ENCODE measurements at places on chromosomes 1 and 21. TPM values are rescaled to one million over a fixed set of nuclear protein-coding genes. Genes with fewer than 3 reads are reported as not detected.

DNA sequence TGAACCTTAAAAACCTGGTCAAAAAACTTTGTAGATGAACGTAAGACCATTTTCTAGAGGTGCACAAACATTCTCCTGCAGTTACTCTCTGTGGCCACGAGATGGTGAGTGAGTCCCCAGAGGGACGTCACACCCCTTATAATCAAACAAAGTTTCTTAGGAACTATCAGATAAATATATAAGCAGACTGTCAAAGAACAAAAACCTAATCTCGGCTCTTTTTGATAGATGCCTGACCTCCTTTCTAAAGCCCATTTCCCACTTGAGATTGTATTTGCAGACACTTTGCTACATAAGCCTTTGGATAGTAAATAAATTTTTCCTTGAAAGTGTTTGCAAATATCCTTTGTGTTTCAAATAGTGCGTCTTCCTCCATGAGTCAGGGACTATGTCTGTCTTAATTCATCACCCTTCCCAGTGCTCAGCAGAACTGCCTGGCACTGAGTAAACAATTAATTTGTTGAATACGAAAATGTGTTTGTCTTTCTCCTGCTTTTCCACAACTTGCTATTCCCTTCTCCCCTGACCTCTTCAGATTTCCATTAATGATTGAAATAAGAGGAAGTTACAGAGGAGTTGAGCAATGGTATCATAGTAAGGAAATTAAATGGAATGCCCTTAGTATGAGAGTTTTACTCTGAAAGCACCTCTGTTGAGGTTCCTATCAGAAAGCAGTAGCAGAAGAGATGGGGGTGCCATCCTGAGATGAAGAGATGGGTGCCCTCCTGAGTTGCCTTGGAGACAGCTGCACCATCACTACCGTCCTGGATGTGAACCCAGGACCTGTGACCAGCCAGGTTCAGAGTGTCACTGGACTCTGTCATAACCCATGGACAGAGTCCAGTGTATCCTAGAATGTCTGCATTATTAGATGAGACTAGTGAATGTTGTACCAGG, 57.8 kb upstream of the RAVER2 start:
- H3K36me3 ChIP-seq: no peaks in the 10 kb centered on the region
- H3K27ac ChIP-seq: peak overlapping the region; percentile 47
- no peaks in the 10 kb centered on the region for H3K27me3 ChIP-seq
- H3K4me3 ChIP-seq: no peak overlapping the region
- H3K4me1 ChIP-seq: peaks cover 21% of the 10 kb centered on the region

DNA sequence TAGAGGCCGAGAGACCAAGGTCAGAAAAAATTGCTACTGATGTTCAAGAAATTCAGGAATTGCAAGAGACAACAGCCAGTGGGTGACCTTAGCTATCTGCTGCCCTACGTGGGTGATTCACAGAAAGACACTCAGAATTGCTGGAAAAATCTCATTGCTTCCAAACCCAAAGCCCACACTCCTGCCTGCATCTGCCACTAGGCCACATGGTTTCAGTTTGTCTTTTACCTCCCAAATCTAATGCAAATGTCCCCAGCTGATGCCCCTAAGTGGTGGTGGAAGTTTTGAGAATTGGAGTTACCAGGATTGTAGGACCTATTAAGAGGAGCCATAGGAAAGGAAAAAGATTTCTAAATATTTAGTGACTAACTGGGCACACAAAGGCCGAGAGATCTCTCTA, 341.5 kb upstream of the CHRM3 start:
- DNase-seq: no peak
- no peaks in the 10 kb centered on the region for H3K4me1 ChIP-seq
- no peak overlapping the region for H3K27ac ChIP-seq
- no peaks in the 10 kb centered on the region for H3K27me3 ChIP-seq
- H3K4me3 ChIP-seq: no peak overlapping the region

DNA sequence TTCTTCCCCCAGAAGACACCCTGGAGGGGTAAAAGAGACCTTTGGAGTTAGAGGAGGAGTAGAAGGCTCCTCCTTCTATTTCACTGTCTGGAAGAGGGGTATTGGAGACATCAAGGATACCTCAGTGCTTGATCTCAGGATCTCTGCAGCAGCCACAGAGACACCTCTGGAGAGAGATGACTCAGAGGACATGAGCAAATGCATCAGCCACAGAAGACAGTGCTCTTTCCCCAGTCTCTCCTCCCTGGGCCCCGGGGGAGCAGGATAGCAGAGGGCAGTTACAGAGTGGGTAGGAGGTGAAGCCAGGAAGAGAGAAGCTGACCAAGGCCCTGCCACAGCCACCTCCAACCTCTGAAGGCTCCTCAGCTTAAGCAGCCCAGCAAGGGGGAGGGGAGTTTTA, 15.3 kb upstream of the TEDDM1 start:
- H3K27ac ChIP-seq: no peak overlapping the region
- H3K36me3 ChIP-seq: no peaks in the 10 kb centered on the region
- no peak for DNase-seq
- no peak overlapping the region for H3K4me3 ChIP-seq
- H3K4me1 ChIP-seq: peaks cover 14% of the 10 kb centered on the region

COG2 gene
- polyA plus RNA-seq: 30.4 TPM

DNA sequence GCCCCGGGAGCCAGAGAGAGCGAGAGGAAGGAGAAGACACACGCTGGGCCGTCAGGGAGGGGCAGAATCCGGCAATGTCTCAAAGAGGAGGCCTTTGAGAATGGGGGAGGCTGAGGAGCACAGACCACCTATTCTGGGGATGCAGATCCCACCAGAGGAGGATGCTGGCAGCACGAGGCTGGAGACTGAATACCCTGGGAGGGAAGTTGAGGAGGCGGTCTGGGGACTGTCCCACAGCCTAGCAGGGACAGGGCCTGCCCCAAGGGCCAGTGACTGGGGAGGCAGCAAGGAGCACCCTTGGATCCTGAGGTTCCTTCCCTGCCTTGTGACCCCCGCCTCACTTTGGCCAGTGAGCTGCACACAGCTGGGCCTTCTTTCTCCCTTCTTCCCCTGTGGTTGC, 49.2 kb downstream of the SLC37A1 start:
- no peaks in the 10 kb centered on the region for H3K4me1 ChIP-seq
- DNase-seq: no peak
- no peak overlapping the region for H3K4me3 ChIP-seq
- H3K27ac ChIP-seq: no peak overlapping the region
- H3K36me3 ChIP-seq: peaks cover 99% of the 10 kb centered on the region

GFI1 gene
- 0.35 TPM for polyA plus RNA-seq

DNA sequence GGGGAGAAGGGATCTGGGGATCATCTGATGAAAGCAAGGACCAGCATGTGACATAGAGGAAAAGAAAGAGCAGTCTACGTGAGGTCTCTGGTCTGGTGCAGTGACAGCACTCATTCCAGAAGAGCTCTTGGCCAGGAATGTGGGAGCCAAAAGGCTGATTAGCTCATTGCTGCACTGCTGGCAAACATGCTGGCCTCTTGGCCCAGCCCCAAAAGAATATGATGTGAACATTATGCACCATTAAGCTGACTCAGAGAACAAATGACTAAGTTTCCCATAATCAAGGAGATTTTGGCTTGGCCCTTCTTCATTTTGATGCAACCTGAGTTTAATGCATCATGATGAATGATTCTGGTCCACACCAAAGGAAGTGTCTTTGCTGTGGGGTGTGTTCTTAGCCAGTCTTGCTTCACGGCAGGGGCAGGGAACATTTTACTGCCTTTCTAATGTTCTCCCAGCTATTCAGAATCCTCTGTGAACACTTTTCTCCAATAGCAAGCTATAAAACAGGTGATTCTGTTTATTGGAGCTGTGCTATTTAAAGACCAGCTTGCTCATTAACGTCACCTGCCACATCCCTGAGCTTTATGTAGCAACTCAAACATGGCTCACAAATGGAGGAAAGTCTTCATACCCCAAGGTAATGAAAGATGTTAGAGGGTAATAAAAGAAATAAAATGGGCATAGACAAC, 55.1 kb downstream of the PCBP3 start:
- no peaks in the 10 kb centered on the region for H3K36me3 ChIP-seq
- DNase-seq: no peak
- H3K4me3 ChIP-seq: no peak overlapping the region
- no peak overlapping the region for H3K27ac ChIP-seq
- H3K4me1 ChIP-seq: no peaks in the 10 kb centered on the region
- no peaks in the 10 kb centered on the region for H3K27me3 ChIP-seq

DNA sequence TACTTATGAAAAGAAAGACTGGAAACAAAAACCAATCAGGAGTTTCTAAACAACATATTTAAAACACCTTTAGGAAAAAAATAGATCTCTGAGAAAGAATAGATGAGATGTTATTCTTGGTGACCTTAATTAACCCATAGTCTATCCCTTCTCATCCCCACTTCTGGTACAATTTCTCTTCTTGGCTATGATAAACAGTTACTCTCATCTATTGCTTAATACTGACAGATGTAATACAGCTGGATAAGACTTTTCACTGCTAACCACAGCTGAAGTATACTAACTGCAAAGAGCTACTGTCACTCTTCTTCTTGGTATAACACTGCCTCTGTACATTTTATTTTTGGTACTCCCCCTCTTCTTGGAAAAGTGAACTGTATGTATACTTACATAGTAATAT, 15.2 kb downstream of the EXTL2 start:
- no peak overlapping the region for H3K4me3 ChIP-seq
- no peaks in the 10 kb centered on the region for H3K36me3 ChIP-seq
- no peak overlapping the region for H3K27ac ChIP-seq
- H3K27me3 ChIP-seq: no peaks in the 10 kb centered on the region
- H3K4me1 ChIP-seq: peaks cover 16% of the 10 kb centered on the region

FGR gene
- 371 TPM for polyA plus RNA-seq

DNA sequence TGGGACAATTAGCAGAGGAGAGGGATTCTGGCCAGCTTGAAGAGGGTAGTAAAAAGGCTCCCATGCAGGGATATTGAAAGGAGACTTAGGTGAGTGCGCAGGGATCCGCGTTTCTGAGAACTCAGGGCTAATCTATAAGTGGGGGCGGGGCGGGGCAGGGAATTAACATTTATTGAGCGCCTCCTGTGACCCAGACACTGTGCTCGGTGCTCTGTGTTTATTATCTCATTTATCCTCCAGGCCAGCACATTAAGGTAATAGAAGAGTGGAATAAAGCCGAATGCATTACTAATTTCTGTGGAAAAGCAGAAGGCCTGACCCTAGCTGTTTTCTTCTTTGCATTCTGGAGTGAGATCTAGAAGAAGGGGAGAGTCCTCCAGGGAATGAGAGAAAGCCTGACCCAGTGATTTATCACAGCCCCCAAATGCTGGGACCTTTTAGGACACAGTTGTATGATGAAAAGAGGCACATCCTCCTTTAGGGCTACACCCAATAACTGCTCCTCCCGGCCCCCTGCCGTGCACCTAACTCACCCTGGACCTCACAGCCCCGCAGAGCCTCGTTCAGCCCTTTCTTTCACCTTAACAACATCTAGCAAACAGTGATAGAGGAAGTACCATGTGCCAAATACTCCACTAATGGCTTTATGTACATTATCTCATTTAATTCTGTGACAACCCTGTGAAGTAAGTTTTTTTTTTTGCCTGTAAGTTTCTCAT, 317.6 kb downstream of the PBX1 start:
- H3K36me3 ChIP-seq: no peaks in the 10 kb centered on the region
- no peaks in the 10 kb centered on the region for H3K27me3 ChIP-seq
- H3K4me1 ChIP-seq: no peaks in the 10 kb centered on the region
- H3K4me3 ChIP-seq: no peak overlapping the region
- H3K27ac ChIP-seq: no peak overlapping the region
- DNase-seq: no peak

DNA sequence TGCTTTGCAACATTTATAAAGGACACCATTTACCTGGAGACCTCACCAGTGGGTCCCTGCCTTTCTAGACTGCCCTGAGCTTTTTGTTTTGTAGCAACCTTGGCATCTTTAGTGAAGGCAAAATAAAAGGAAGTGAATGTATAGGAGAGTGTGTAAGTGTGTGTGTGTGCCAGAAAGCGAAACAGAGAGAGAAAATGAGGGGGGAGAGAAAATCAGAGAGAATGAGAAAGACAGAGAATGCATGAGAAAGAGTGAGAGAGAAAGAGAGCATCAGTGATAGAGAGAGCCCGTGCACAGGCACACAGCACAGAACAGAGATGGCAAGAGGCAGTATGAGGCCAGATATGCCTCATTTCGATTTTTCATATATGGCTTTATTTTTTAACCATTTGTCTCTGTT, 57.5 kb downstream of the HSD3B1 start:
- no peaks in the 10 kb centered on the region for H3K27me3 ChIP-seq
- peak; percentile 19 for DNase-seq
- H3K27ac ChIP-seq: peak overlapping the region; percentile 85
- H3K36me3 ChIP-seq: no peaks in the 10 kb centered on the region
- H3K4me1 ChIP-seq: peaks cover 61% of the 10 kb centered on the region
- H3K4me3 ChIP-seq: peak overlapping the region; percentile 5

PCBP3 gene
- polyA plus RNA-seq: 0.36 TPM

TSSK3 gene
- 1.1 TPM for polyA plus RNA-seq

DNA sequence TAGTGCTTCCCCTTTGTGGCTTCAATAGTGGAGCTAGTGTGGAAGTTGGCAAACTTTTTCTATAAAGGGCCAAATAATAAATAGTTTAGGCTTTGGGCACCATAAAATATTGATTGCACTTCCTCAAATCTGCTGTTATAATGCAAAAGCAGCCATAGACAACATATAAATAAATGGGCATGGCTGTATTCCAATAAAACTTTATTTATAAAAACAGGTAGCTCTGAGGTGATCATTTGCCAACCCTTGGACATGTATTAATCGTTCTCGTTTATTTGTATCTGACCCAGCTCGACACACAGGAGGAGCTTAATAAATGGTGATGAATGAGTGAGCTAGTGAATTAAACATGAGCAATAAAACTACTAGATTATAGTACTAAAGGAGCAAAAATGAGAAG, 13.3 kb downstream of the KAZN start:
- H3K4me3 ChIP-seq: no peak overlapping the region
- H3K27ac ChIP-seq: no peak overlapping the region
- no peaks in the 10 kb centered on the region for H3K27me3 ChIP-seq
- no peaks in the 10 kb centered on the region for H3K36me3 ChIP-seq

ST6GALNAC3 gene
- 9.2 TPM for polyA plus RNA-seq

GPR161 gene
- 0.32 TPM for polyA plus RNA-seq

DNA sequence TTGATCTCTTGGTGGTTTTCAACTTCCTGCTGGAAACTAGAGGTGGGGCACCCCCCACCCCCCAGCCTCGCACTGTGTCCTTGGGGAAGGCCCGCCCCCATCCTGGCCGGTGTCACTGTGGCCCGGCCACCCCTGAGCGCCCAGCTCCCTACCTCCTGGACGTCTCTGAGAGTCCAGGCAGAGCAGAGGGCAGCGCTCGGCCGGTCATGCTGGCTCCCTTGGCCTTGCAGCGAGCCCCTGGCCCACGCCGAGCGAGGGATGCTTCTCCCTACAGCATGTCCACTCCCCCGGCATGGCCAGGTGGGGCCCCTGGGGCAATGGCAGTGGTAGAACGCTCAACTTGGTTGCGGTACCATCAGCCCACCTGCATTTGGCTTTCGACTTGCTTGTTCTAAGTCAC, 28.7 kb upstream of the TRAPPC10 start:
- peaks cover 38% of the 10 kb centered on the region for H3K36me3 ChIP-seq
- H3K27me3 ChIP-seq: peaks cover 18% of the 10 kb centered on the region
- H3K4me3 ChIP-seq: no peak overlapping the region
- no peaks in the 10 kb centered on the region for H3K4me1 ChIP-seq

- no peak overlapping the region for H3K27ac ChIP-seq
- DNase-seq: no peak
- H3K36me3 ChIP-seq: no peaks in the 10 kb centered on the region
- H3K4me3 ChIP-seq: no peak overlapping the region
These were observed 368.6 kb upstream of the NEGR1 start for GRCh38 chr1:72650843-72651435.

Measured in CD14-positive monocyte (primary cell).